ENCODE measurements at places on chromosomes 2 and 18.

DNA sequence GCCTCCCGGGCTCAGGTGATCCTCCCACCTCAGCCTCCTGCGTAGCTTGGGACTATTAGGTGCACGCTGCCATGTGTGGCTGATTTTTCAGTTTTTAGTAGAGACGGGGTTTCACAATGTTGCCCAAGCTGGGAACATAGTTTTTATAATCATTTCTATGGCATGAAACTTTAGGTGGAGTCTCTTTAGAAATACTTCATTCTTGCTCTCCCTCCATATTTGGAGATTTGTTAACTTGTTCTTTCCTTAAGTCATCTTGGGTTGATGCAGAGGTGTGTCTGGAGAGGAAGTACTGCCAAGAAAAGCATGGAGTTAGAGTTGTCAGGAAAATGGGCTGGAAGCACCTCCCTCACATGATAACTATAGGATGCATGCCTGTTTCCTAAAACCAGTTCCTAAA, 17.4 kb downstream of the ZNF532 start:
- no peak for DNase-seq

DNA sequence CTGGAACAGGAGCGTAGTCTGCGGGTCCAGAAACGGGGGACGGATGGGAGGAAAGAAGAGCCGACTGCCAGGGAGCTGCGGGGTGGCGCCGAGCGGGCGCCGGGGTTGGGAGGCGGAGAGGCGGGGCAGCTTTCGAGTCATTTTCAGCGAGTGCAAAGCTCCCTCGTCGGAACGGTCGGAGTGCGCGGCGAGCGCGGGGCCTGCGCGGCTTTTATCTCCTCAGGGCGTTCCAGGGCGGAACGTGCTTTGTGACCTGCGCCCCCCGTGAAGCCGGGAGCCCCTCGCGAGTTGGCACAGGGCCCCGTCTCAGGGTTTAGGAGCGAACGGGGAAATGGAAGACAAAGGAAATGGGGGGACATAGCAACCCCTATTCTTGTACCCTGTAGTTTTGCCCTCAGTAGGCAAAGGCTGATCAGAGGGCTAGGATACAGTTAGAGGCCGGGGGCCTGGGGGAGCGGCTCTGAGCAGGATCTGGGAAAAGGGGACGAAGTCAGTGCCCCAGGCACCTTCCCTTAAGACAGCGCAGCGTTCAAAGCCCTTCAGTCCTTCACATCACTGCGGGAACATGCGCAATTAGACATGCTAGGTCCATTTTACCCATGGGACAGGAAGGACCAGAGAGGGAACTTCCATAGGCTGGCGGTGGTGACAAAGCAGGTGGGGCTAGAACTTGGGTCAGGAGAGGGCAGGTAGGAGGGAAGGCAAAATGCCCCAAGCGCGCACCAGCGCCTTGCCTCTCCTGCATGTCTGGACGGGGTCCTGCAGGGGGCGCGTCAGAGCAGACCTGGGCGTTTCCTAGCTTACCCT, 60.1 kb upstream of the IL1RL1 start:
- DNase-seq: no peak

GRCh38 chr18:75854174-75854573, 426.7 kb upstream of the SMIM21 start:
- DNase-seq: no peak

GRCh38 chr2:196718419-196719109, 79.0 kb downstream of the CCDC150 start:
- DNase-seq: no peak

GRCh38 chr2:43743706-43744105, 30.1 kb upstream of the DYNC2LI1 start:
- no peak for DNase-seq

DNA sequence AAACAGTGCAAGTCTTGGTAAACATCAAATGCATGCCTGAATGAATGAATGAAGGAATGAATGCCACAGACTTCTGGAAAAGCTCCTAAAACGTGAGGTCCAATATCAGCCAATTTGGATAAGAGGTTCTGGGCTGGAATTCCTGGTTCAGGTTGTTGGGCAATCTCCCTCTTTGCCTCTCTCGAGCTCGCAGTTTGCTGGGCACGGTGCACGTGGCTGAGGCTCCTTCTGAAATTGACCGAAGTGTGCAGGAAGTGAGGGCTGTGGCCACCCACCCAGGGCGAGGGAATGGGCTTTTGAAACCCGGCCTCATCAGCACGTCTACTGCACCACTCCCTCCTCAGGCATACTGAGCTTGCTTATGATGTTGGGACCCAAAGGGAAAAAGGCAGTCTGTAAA, 288.8 kb upstream of the HS6ST1 start:
- DNase-seq: no peak

DNA sequence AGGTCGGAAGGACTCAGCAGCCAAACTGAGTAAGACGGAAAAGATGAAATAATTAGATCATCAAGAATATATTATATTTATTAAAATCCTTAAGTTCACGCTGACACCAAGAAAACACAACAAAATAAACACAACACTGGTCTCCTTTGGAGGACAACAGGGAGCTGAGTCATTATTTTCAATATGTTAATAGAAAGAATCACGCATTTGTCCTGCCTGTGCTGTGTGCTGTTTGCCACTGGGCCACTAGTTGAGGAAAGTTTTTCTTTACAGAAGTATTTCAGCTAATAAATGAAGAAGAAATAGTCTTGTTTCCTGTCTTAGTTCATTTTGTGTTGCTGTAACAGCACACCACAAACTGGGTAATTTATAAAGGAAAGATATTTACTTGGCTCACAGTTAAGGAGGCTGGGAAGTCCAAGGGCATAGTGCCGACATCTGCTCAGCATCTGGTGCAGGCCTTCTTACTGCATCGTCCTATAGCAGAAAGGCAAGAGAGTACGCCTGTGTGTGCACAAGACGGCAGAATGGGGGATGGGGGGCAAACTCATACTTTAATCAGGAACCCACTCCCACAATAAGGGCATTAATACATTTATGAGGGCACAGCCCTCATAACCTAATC, 88.0 kb downstream of the TCF7L1 start:
- no peak for DNase-seq

GRCh38 chr2:26710145-26710544, 17.6 kb downstream of the KCNK3 start:
- no peak for DNase-seq

- no peak for DNase-seq
These were observed 167.1 kb upstream of the MYCN start for GRCh38 chr2:15773204-15773603.

GRCh38 chr2:147808520-147808919, 36.3 kb upstream of the ACVR2A start:
- no peak for DNase-seq

DNA sequence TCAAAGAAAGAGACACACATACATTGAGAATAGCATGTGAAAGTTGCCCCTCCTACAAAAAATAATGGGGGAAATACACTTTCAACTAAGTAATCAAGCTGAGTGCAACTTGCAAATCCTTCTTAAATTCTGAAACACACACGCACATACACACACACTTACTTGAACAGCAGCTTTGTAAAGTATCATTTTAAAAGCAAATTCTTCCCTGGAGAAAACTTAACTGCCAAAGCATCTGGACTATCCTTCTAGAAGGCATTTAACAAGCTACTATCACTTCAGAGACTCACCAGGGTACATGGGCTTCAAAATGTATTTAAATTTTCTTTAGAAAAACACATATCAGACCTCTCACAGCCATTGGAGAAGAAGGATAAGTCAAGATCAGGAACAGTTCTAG, 15.3 kb downstream of the GAREM1 start:
- DNase-seq: no peak

DNA sequence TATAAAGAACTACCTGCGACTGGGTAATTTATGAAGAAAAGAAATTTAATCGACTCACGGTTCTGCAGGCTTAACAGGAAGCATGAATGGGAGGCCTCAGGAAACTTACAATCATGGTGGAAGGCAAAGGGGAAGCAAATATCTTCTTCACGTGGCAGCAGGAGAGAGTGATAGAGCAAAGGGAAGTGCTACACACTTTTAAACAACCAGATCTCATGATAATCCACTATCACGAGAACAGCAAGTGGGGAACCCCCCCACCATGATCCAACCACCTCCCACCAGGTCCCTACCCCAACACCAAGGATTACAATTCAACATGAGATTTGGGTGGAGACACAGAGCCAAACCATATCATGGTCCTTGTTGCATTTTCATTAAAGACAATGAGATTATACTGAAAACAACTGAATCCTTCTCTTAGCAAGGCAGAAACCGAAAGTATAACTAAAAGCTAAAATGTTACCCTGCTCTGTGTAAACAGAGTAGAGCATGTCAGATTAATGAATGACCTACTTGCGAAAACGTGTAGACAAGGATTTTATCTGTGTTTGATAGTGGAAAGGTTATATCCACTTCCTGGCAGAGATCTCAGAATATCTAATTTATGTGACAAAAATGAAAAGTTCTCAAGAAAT, 60.1 kb upstream of the RBBP8 start:
- no peak for DNase-seq

GRCh38 chr18:70414315-70414900, 125.6 kb downstream of the SOCS6 start:
- DNase-seq: no peak

DNA sequence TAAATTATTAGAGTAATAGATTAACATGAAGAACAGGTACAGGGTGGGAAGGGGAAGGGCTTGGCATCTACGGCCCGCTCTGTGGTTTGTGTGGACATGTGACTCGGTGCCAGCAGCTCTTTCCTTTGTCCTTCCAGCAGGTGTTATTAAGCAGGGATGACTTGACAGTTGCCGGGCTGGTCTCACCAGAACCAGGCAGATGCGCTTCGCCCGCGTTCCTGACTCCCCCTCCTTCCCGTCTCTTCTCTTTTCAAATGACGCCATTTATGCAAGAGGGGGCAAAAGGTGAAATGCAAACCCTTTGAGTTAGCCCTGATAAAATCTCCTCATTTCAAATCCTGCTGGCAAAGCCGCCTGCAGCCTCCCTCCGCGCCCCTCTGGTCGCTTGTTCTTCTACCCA, 38.9 kb upstream of the MGAT4A start:
- no peak for DNase-seq

- DNase-seq: no peak
These were observed 52.0 kb upstream of the ARL4C start for GRCh38 chr2:234548695-234549420.

GRCh38 chr18:22525883-22526282, 108.2 kb upstream of the CTAGE1 start:
- no peak for DNase-seq

DNA sequence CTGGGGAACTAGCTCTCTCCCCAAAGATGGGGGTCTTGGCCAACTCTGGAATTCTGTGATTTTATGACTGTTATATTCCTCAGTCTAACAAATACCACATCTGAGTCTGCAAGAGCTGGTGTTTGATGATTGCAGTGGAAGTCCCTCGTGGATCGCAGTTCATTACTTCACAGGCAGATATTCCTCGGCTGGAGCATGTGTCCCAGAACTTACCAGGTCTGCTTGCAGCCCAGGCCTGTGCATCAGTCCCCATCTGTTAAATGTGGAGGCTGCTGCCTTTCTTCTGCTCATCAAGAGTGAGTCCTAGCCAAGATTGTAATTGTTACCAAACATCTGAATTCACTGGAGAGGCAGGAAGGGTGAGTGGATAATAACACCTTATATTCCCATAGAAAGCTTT, 55.5 kb downstream of the PRKCE start:
- no peak for DNase-seq

DNA sequence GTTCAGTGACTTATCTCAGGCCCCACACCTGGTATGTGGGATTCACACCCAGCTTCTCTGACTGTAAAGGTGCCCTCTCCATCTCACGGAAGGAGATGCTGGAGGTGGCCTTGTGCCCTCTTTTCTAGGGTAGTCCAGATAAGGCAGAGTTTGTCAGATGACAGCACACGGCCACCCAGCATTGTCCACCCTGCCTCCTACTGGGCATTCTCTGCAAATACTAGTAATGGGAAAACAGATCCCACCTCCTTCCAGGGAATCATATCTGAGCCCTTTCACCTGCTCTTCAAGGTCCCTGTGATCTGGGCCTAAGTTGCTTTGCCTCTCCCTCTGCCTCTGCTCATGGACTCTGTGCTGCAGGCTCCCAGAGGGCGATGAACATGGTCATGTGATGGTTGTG, 214.7 kb downstream of the CLIP4 start:
- no peak for DNase-seq

- no peak for DNase-seq
These were observed 558.8 kb upstream of the CDH2 start for GRCh38 chr18:28735731-28736130.

GRCh38 chr2:55842046-55842445, 81.5 kb downstream of the EFEMP1 start:
- no peak for DNase-seq

GRCh38 chr2:127651971-127652550, 6.1 kb downstream of the GPR17 start:
- DNase-seq: no peak

GRCh38 chr2:7513834-7514233, 596.6 kb downstream of the RNF144A start:
- no peak for DNase-seq

DNA sequence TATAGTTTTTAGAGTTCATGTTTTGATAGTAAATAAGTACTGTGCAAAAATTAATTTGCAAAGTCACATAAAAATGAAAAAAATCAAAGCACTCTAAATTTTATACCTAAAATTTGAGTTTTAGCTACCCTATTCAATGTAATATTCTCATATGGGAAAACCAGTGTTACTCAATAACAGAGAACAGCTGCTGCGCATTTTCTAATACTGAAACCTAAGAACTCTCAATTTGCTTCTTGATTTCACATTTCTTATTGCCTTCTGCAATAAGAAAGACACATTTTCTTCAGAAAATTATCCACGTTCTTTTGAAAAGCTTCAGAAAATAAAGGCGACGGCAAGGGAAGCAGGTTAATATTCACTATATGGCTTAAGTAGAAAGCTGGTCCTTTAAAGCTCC, 199.1 kb upstream of the CCDC150 start:
- no peak for DNase-seq

DNA sequence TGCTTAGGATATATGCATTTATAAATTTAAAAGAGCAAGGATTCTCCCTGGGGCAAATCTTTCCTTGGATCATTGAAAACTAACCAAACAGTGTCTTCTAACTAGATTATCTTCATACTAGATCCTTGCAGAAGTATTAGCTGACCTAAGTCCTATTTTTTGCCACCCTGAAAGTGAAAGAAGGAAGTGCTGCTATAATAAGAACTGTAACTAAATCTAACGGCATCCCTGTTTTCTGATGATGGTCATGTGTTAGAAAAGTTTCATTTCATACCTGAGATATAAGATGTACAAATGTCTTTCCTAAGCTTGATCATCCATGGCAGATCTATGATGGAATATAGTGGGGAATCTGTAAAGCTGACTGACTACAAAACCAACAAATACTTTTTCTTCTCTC, 102.7 kb downstream of the MAP2 start:
- no peak for DNase-seq

DNA sequence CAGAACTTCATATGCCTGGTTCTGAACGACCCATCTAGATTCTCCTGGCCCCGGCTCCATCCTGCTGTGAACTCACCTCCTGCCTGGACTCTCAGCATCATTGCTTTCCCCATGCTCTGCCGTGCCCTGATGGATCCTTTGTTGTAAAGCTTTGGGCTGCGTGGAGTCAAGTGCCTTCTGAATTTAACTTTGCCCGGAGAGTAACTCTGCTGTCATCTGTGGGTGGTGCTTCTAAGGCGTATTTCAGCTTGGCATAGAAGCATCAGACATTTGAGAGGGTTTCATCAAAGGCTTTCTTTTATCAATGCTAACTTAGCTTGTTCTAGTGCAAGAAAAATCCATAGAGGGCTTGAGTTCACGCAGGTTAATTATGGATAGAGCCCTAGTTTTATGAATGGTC, 8.1 kb upstream of the GREB1 start:
- no peak for DNase-seq

All from activated CD8-positive, alpha-beta memory T cell treated with anti-CD3 and anti-CD28 coated beads for 1 hour (primary cell).